ENCODE measurements at places on chromosomes 11 and 22.

- DNase-seq = no peak
Measured at GRCh38 chr22:17836992-17837742, 62.9 kb upstream of the BID start.

GRCh38 chr11:35107861-35108260 is 31.1 kb upstream of the CD44 start:
- no peak for DNase-seq

DNA sequence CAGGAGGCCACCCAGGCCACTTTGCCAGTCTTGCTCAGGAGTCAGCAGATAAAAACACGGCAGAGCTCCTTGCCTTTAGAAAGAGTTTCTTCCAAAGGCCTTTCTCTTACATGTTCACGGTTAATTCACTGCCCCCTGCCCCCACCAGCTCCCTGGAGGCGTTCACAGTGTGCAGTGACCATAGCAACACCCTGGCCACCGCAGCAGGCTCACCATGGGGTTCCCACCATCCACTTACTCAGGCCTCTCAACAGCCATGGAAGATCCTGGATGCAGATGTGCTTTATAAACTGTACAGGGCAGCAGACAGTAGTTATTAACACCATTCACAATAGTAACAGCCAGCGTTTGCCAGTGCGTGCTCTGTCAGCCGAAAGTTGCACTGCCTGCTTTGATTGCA is 10.6 kb upstream of the MYO7A start:
- DNase-seq = no peak

GRCh38 chr11:19962801-19963175 is 197.5 kb downstream of the DBX1 start:
- no peak for DNase-seq

GRCh38 chr22:24407278-24407665 is 20.1 kb upstream of the ADORA2A start:
- DNase-seq = no peak

- no peak for DNase-seq
Measured at GRCh38 chr11:128715691-128716561, 22.1 kb downstream of the FLI1 start.

DNA sequence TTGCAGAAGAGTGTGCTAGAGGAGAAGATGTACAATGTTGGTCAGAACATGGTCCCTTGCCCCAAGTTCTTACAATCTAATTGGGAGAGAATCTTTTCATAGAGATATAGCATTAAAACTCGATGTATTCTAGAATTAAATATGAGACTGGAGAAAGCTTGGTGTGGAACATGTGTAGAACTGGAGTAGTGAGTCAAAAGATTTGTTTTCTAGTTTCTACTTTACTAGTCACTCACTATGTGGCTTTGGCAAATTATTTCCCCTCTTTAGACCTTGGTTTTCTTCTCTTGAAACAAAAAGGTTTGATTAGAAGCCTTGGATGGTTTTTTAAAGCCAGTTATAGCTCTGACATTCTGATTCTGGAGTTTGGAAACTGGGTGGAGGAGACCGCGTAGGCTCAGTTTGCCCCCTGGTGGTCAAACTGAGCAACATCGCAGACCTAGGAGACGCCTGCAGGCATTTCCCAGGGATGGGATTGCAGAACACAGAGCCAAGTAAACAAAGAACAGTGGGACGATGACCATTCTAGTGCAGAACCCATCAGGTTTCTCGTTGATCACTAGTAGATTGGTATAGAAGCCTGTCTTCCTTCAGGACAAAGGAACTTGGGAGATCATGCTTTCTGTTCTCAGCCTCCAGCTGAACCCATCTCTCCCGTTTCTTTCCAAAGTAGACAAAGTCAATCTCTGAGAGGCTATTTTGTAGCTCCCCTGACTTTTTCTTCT is 8.5 kb upstream of the CHRDL2 start:
- DNase-seq = no peak

DNA sequence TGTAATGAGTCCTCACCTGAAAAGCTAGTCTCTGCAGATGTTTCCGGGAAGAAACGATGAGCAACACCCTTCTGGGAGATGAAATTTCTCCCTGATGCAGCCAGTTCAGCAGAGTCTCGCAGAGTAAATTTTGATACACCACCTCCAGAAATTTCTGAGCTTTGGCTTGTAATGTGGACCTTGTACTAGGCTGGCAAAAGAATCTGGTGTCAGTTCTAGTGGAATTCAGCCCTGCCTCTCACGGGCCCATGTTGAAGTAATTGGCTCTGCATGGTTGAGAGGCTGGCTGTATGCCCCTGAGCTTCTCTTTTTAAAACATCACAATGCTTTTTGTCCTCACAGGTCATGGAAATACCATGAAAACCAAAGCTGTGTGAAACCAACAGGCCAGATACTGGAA is at the start of gene GLYAT:
GLYAT (minus strand) TSS at position 125 of the 400 bp plus-strand sequence. CDS start 7,447 bp downstream, outside the sequence.
- DNase-seq = no peak

DNA sequence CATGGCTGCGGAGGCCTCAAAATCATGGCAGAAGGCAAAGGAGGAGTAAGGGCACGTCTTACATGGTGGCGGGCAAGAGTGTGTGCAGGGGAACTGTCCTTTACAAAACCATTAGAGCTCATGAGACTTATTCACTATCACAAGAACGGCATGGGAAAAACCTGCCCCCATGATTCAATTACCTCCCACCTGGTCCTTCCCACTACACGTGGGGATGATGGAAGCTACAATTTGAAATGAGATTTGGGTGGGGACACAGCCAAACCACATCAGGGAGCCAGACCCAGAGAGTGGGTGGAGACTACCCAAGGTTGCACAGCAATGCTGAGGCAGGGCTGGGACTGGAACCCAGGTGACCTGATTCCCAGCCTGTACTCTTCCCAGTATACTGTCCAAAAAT is 8.6 kb upstream of the TMPRSS6 start:
- DNase-seq = no peak

DNA sequence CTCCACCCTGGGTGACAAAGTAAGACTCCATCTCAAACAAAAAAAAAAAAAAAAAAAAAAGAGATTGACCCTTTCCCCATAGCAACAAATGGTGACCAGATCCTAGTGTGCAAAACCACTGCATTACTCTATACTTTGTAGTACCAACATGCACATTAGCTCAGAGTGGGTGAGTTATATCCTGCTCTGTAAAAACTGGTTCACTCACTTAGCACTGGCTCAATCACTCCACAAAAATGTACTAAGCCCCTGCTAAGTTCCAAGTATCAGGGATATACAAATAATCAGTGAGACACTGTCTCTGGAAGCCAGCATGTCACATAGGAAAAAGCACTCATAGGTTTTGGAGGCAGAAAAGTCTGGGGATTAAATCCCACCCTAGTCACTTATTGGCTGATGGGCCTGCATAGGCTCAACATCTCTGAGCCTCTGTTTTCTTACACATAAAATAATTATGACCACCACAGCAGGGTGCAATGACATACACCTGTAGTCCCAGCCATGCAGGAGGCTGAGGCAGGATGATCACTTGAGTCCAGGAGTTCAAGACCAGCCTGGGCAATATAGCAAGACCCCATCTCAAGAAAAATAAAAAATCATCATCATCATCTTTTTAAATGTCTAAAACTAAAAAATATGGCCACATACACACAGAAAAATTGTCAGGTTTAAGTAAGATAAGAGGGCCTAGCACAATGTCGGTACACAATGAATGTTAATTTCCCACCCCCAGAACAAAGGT is 11.9 kb downstream of the FAM168A start:
- DNase-seq = no peak

GRCh38 chr11:41225856-41226633 is 233.4 kb downstream of the LRRC4C start:
- DNase-seq = no peak

DNA sequence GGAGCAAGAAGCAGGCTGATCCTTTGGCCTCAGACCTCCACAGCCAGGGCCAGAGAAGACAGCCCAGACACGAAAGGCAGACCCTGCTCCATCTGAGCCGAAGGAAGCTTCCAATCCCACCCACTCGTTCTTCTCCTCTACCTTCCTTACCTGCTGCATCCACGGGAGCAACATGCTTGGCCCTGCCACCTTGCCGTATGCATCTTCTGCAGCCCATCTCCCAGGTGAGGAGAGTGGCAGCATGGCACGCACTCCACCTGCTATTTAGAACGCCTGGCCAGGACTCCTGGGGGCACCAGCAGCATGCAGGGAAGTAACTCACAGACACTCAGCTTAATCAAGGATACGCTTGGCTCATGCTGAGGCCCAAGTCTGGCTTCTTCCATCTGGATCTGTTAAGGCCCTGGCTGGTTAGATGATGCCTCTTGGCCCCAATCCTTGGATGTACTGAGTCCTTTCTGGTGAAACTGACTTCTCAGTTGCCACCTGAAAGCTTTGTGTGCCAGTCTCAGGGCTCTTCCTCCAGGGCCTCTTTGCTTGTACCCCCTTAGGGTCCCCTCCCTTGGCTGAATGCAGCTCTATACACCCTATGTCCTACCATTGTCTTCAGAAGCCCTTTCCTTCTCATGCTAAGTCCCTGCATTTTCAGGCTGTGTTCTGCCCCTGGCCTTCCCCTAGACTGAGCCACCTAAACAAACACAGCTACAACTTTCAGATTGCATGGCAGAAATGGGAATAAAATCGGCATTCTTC is 604.9 kb downstream of the BUD13 start:
- DNase-seq = no peak

GRCh38 chr11:126385991-126386728 is 30.7 kb downstream of the ST3GAL4 start:
- no peak for DNase-seq

DNA sequence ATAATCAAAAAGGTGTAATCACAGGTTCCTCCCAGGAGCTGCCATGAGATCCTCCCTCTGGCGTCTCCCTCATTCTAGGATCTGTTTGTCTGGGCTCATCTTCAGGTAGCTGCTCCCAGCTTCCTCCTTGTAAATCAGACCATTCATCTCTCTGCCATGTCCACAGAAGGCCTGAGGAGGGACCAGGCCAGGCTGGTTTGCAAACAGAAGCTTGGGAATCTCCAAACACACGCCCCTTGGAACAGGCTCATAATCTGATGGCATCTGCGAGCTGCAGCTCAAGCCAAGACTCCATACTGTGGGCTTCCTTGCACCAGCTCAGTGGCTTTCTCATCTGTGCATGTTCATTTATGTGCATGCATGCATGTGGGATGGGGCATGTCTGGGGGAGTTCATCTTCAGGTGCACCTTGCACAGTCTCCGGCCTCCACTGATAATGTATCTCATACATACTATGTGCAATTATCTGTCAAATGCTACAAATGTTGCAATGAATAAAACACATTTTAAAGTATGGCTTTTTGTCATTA is 134.9 kb downstream of the NXPE2 start:
- DNase-seq = no peak

GRCh38 chr11:119691020-119691666 is 37.9 kb downstream of the NECTIN1 start:
- DNase-seq = no peak

DNA sequence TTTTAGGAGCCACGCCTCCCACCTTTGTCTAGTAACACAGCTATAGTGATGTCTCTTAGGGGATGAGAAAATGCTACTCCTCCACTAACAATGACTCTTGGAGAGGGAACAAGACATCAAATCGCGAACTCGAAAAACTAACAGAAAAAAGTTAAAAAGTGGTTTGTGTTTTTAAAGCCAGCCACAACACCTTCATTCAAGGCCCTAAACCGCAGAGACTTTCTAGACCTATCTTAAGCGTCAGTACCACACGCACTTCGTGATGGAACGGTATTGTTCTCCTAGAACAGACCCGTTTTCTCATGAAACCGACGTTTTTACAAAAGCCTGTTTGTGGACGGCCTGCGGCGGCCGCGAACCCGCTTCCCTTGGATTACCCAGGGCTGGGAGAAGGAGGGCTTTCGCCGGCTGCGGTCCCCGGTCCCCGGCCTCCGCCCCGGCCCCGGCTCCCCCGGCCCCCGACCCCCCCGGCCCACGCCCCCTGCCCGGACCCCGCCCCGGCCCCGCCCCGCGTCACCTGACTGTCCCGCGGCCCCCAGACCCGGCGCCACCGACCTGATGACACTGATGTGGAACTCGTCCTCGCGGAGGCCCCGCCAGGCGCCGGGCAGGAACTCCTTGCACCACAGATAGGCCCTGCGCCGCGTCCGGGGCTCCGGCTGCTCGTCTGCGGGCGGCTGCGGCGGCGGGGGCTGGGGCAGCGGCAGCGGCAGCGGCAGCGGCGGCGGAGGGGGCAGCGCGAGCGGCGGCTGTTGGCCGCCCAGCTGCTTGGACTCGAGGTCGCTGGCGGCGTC is 718 bp downstream of the CHKA start:
- peak; percentile 35 for DNase-seq

DNA sequence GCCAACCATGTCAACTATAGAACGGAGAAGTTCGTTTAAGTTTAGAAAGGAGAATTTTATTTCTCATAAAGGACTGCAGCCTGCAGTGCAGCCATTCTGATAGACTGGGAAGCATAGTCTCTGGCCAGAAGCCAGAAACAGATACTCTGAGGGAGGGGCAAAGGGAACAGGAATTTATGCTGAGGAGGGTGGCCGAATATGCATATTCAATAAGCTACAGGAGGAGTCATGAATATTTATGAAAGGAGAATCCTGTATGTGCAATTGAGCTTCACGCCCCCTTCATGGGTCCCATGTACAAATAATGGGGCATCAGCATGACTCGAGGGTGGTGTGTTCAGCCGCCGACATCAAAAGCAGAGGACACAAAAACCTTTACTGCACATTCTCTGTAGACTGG is 199.9 kb downstream of the CWF19L2 start:
- DNase-seq = no peak

- no peak for DNase-seq
Measured at GRCh38 chr11:94771951-94772350, 3.8 kb downstream of the AMOTL1 start.

- DNase-seq = no peak
Measured at GRCh38 chr11:75562836-75563484, 907 bp downstream of the SERPINH1 start.
